LoVo (cell line): ENCODE measurements at places on chromosomes 12 and 14.

- no peak for DNase-seq
Observed at GRCh38 chr12:91672130-91672529, 473.5 kb downstream of the BTG1 start.

DNA sequence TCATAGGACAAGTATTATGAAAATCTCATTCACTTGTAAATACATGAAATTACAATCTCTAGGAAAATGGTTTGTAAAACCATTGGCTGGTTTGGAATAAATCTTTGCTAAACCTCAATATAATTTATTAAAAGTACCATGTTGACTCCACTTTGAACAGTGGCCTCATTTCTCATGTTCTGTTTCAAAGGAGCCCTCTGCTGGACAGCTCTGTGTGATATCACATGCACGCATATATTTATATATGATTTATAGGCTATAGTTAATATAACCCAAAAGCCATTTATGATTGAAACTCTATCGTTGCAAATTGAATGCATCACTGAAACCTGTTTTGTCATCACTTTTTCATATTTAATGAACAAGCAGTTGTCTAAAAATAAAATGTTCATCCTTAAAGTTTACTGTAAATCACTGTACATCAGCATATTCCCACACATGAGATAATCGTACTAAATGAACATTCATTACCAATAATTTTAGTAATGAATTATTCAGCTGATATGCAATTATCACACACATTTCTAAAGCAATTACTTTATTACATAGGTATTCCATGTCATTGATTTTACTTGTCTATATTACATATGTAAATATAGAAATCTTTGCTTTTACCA, 493.8 kb downstream of the NPAS3 start:
- peak; percentile 18 for DNase-seq

DNA sequence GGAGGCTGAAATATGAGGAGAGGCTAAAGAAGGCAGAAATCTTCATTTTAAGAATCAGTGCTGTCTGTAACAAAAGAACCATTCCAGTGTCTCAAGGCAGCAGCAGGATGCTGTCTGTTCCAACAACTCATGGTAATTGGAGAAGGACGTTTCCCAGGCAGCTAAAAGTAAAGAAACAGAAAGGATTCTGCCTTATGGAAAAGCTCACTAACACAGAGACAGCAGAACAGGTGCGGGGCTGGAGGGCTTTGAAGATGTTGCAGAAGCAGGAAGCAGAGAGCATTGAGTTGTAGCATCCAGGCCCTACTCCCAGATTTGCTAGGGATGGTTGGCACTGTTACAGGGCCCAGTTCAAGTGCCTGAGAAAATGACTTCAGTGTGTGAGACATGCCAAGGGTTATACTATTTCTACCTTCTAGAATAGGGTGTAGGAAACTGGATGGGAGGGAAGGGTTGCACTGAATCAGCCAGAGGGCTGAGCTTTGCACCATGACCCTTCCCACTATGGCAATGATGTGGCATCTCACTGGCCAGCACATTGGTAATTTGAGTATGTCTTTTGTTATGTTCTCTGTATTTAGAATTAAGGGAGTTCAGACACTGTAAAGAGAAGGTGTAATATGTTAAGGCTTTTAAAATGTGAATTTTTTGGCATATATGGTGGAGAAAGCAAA, 160.0 kb upstream of the FBXO33 start:
- no peak for DNase-seq

DNA sequence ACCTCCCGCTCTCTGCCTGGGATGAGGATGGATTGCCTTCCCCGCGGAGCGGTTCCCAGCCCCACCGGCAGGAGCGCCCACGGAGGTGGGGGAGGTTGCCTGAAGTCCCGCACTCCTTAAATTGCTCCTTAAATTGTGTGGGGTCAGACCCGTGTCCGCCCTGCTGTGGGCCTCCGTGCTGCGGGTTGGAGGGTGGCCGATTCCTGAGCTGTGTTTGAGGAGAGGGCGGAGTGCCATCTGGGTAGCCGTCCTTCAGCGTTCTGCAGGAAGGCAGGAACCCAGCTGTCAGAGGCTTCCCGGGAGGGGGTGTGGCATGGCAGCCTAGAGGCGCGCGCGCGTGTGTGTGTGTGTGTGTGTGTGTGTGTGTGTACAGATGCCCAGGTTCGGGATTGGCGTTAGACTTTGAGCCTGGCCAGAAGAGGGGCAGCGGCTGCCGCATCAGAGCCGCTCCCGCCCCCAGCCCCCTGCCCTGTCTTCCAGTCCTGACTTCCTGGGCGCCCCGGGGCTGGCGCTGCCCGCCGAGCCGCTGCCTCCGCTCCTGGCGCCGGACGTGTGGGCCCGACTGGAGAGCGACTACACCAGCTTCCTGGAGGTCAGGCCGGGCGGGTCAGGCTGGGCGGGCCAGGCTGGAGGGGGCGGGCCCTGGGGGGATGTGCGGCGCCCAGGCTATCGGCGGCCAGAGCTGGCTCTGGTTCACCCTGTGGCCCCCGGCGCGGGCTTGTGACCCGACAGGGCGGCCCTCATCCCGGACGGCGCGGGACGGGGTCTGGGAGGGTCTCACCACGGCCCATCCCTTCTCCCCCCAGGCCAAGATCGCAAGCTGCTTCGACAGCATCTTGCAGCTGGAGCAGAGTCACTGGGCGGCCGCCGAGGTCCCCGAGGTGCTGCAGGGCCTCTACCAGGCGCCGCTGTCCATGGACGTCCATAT, 9.2 kb downstream of the EXOC3L4 start:
- peak; percentile 18 for DNase-seq

DNA sequence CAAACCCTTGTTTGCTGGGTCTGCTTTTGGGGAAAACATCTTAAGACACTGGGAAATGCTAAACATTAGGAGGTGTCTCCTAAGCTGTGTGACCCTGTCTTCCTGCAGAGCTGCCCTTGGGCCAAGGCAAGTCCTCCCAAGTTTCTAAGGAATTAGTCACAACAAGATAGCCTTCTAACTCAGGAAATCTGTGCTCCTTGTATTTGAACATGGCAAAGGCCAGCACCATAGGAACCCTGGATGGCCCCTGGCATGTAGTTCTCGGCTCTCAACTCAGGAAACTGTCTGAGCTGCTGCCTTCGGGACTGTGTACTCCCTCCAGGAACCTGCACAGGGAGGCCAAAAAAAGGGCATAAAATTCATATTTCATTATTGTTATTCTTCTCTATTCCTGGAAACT, 37.6 kb upstream of the LTBP2 start:
- no peak for DNase-seq

DNA sequence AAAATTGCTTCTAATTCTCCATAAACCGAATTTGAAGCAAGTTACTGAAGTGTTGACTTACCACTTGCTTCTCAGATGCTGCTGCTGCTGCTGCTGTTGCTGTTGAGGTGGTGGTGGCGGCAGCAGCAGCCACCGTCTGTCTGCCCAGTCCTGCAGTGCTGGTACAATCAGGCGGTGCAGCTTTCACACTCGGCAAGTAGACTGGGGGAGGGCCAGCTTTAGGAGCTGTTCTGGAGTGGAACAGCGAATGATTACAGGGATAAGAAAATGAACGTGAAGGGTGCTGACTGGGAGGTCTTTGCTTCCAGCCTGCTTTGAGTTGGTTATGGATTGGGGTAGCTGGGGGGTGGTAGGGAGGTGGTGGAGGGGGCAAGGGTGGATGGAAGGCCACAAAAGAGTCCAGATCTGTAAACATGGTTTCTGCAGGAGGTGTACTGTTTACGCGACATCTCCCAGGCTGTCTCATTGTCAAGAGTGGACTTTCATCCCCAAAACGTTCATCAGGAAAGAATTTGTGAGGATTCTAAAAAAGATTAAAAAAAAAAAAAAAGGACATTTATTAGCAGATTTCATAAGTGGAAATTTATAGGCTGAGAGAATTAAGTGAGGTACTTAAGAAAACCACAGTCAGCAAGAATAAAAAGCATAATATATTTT, 38.8 kb downstream of the UBR7 start:
- no peak for DNase-seq

- no peak for DNase-seq
Observed at GRCh38 chr12:28807535-28807934, 341.5 kb upstream of the FAR2 start.

DNA sequence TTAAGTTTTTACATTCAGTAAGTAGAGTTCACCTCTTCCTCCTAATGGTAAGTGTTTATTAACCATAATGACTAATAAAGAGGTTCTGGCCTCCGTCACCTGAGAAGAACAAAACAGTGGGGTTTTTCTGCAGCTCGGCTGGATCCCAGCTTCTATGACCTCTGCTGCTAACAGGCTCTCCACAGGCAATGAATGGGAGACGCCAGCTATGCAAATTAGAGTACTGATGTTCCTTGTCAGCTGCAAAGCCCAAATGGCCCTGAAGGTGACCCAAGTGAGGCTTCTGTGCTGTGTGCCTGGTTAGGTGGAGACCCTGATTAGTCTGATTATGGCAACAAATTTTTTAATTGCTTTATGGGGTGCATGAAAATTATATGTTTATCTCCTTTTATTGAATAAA, 218.1 kb downstream of the APAF1 start:
- DNase-seq = no peak

DNA sequence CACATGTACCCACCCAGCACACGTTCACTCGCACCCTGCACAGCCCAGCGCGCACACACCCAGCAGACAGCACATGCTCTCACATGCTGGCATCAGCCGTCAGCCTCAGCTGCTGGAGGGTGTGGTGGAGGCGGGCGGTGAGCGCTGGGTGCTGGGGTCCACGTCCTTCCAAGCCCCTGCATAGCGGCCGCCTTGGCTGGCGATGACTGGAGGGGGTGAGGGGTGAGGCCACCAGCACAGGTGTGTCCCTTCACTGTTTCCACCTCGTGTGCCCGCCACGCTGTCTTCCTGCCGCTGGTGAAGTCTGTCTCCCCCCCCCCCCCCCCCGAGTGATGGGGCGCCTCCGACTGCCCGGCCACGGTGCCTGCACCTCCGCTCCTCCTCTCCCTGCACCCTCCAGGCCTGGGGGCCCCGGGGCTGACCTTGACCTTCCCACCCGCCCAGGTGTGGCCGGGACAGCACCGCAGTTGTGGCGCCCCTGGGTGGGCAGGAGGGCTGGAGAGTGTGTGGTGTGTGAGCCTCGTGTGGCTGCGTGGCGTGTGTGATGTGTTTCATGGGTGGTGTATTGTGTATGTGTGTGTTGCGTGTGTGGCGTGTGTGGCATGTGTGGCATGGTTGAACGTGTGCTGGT, 37.4 kb downstream of the NOC4L start:
- DNase-seq = no peak

DNA sequence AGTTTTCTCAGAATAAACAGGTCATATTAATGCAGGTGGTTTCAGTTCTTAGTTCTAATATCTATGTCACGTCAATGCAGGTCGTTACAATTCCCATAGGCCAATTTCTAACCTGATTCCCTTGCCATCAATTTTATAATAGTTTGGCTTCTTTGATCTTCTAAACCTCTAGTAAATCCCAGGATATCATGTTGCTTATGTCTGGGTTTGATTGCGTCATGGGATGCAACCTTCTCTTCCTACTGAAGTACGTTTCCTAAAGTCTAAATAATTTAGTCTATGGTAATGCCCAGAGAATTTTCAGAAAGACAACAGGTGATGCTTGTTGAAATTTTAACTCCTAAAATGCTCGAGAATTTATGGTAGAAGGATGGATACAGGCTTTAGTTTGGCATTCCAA, 19.2 kb downstream of the TAS2R7 start:
- DNase-seq = no peak

DNA sequence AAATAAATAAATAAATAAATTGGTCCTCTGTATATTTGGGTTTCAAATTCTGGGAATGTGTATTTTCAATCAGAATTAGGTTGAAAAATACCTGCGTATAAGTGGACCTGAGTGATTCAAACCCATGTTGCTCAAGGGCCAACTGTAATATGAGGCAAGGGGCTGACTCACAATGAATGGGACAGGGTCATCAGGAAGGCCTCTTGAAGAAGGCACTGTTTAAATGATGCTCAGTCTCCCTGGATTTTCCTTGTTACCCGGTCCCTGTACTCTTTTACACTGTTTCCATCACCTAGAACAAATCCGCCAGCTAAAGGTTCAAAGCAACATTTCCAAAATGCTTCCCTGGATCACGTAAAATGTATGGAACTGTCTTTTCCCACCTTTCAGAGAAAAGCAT, 3.8 kb downstream of the PSMB5 start:
- no peak for DNase-seq

DNA sequence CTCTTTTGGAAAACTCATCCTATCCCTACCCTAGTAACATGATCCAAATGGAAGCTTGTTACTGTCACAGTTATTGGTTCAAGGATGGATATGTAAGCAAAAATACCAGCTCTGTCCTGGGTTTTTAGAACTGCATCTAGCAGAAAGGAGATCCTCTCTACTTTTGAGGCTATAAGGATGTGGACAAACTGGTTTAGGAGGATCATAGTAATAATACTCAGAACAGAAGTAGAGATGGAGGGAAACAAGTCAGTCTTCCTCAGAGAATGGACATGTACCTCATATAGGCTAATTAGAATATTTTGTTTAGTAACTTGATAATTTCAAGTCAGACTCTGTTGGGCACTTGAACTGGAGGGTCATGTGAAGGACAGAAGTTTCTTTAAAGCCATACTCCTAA, 26.6 kb downstream of the FUT8 start:
- DNase-seq = no peak

DNA sequence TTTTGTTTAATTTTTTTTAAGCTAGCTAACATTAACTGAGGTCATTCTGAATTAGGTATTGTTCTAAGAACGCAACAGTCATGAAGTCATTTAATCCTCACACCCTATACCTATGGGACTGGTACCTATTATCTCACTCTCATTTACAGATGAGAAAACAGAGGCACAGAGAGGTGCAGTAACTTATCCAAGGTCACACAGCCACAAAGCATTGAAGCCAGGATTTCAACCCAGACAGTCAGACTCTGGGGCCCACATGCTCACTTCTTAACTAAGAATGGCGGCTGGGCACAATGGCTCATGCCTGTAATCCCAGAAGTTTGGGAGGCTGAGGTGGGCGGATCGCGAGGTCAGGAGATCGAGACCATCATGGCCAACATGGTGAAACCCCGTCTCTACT, 15.0 kb upstream of the DTX1 start:
- DNase-seq = no peak

DNA sequence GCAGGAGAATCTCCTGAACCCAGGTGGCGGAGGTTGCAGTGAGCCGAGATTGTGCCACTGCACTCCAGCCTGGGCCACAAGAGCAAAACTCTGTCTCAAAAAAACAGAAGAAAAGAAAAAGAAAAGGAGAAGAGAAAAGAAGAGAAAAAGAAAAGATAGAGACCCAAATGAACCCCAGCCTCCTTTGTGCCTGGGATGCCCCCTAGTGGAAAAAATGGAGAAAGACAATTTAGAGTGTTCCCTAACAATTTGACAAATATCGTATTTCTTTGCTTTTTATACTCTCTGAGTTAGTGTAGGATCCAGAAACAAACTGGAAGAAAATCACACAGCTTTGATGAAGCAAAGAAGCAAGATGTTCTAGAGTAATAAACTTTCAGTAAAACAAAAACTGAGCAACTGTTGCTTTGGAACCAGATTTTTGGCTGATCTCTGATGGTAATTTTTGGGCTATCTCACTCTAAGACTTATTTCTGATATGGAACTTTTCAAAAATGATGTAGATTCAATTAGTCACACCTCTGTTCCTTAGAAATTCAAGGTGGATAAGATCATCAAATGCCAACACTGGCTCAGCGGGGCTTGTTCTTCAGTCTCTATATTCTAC, 18.6 kb upstream of the PRKAB1 start:
- peak; percentile 48 for DNase-seq

GRCh38 chr14:75132382-75133086, 5.7 kb upstream of the NEK9 start:
- peak; percentile 70 for DNase-seq

- no peak for DNase-seq
Observed at GRCh38 chr12:108191086-108191485, 62.0 kb downstream of the WSCD2 start.
